ENCODE measurements at places on chromosomes 16 and 17. TPM values are rescaled to one million over a fixed set of nuclear protein-coding genes. Genes with fewer than 3 reads are reported as not detected.

GRCh38 chr17:1746975-1747543 is 4.4 kb downstream of the SERPINF2 start:
- H3K27me3 ChIP-seq, result no peaks in the 10 kb centered on the region
- no peak overlapping the region for H3K27ac ChIP-seq
- peak; percentile 78 for DNase-seq
- no peak overlapping the region for H3K4me3 ChIP-seq

YPEL2 gene
- 24.2 TPM for total RNA-seq

GRCh38 chr16:87119168-87119567 is 198.0 kb downstream of the C16orf95 start:
- peaks cover 5% of the 10 kb centered on the region for H3K4me1 ChIP-seq
- peak; percentile 84 for DNase-seq
- H3K27ac ChIP-seq, result no peak overlapping the region

DNA sequence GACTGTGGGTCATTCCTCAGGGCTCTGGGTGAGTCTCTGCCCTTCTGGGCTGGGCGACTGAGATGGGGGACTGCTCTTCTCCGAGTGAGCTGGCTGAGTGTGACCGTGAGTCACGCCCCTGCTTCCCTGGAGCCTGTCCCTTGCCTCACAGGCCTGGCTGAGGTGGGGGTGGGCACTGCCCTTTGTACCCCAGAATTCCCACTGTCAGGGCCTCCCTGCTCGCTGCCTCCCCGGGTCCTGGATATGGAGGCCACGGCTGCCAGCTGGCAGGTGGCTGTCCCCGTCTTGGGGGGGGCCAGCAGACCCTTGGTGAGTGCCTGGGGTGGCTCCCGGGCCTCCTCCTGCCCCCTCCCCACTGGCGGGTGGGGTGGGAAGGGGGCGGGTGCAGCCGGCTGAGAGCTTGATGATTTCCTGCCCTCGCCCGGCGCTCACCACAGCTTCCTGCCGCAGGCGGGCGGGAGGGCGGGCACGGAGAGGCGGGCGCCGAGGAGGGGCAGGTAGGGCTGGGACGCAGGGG is at the start of gene LAT:
Gene LAT, plus strand, starts transcription at position 434 of the 517 bp plus-strand sequence. CDS start 366 bp downstream, outside the sequence.
- H3K4me3 ChIP-seq, result no peak within 1 kb of the TSS
- no peak within 1 kb of the TSS for H3K27ac ChIP-seq
- H3K36me3 ChIP-seq, result peaks cover 36% of the 10 kb centered on the region
- H3K27me3 ChIP-seq, result no peaks in the 10 kb centered on the region

PRSS53 gene
- total RNA-seq, result 2.7 TPM

DNA sequence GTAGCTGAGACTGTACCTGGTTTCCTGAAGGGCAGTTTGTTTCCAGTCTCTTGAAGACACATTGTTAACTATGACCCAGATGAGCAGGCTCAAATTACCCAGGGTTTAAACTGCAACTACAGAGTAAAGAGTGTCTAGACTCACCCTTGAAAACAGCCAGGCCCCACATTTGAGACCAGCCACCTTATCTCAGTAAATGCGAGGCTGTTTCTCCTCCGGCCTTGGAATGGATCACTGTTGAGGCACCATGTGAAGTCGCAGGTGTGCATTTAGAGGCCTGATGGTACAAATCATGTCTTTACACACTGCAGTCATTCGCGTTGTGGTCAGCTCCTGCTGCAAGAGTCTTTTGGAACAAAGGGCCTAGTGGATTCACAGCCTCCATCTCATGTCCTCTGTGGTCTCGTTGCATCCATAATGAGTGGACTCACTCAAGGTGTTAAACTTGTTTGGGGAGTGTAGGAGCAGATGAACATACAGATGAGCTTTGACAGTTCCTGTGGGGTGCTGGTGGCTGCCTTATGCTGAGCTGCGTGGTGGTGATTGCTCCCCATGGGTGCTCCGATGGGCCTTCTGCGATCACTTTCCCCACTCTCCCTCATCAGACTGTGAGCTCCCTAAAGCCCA is 18.5 kb upstream of the N4BP1 start:
- no peak overlapping the region for H3K27ac ChIP-seq
- H3K36me3 ChIP-seq, result no peaks in the 10 kb centered on the region
- H3K27me3 ChIP-seq, result peaks cover 2% of the 10 kb centered on the region
- no peak overlapping the region for H3K4me3 ChIP-seq

COX6A2 gene
- not detected for total RNA-seq

All from osteoblast (primary cell).